ENCODE measurements at places on chromosomes 3 and 15.

GRCh38 chr3:159765030-159765859 is 223.4 kb upstream of the IL12A start:
- DNase-seq, result peak; percentile 85

GRCh38 chr3:194283221-194284006 is 67.7 kb downstream of the CPN2 start:
- no peak for DNase-seq

- DNase-seq, result no peak
Measured at GRCh38 chr3:124143047-124143446, 151.1 kb upstream of the ROPN1 start.

GRCh38 chr3:58994746-58995330 is 55.0 kb downstream of the CFAP20DC start:
- no peak for DNase-seq

DNA sequence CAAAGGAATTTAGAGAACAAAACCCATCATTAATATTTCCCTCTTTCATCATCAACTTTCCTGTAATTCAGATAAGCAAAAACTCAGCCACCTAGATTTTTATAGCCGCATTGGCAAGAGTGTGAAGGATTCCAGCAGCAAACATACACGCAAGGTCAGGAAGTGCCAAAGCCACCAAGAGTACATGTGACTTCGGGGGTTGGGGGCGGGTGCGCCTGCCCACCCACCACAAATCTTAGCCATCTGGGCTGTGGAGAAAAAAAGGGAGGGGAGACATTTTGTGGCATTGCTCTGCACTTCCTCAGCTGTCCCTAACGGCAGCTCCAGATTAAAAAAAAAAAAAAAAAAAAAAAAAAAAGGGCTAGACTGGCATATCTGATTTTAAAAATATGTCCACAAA is 148.4 kb downstream of the TNIK start:
- DNase-seq, result no peak

Data from Panc1 (cell line).